ENCODE measurements at places on chromosomes 4 and X. TPM values are rescaled to one million over a fixed set of nuclear protein-coding genes. Genes with fewer than 3 reads are reported as not detected.

ERAS gene
- 0.16 TPM for total RNA-seq

SPATA4 gene
- 0.24 TPM for total RNA-seq

TACR3 gene
- not detected for total RNA-seq

XPNPEP2 gene
- not detected for total RNA-seq

AREG gene
- 21.5 TPM for total RNA-seq

DSPP gene
- total RNA-seq: not detected

PGAM4 gene
- 0.40 TPM for total RNA-seq

VEGFD gene
- 0.17 TPM for total RNA-seq

NPY5R gene
- not detected for total RNA-seq

DCAF4L1 gene
- total RNA-seq: 0.09 TPM

HEPH gene
- total RNA-seq: not detected

MAGEA9B gene
- total RNA-seq: not detected

DUSP21 gene
- not detected for total RNA-seq

ADGRG4 gene
- total RNA-seq: not detected

SHOX gene
- total RNA-seq: 0.02 TPM

GAGE2A gene
- not detected for total RNA-seq

GAGE12H gene
- total RNA-seq: not detected

BRS3 gene
- total RNA-seq: not detected

USP27X gene
- total RNA-seq: 4.4 TPM

PNMA5 gene
- total RNA-seq: not detected

RAB39B gene
- total RNA-seq: 0.80 TPM

GABRQ gene
- total RNA-seq: 0.15 TPM

ARSH gene
- not detected for total RNA-seq

CXCL8 gene
- 6.0 TPM for total RNA-seq

ARX gene
- 0.25 TPM for total RNA-seq

TCEAL1 gene
- 34.3 TPM for total RNA-seq

TRIML2 gene
- 35.7 TPM for total RNA-seq

MGARP gene
- total RNA-seq: 0.79 TPM

GPR34 gene
- not detected for total RNA-seq

XK gene
- total RNA-seq: 0.45 TPM

GUCY1A1 gene
- not detected for total RNA-seq

PLAC1 gene
- 0.59 TPM for total RNA-seq

TMEM150C gene
- total RNA-seq: 1.1 TPM

HSD17B13 gene
- total RNA-seq: 0.03 TPM

ANTXR2 gene
- 3.2 TPM for total RNA-seq

VCX3A gene
- total RNA-seq: not detected

GPC4 gene
- 0.05 TPM for total RNA-seq

HTRA3 gene
- 20.2 TPM for total RNA-seq
